Activated T-cell treated with anti-CD3 and anti-CD28 coated beads for 4 hours (primary cell): ENCODE measurements at places on chromosomes 5 and 9.

DNA sequence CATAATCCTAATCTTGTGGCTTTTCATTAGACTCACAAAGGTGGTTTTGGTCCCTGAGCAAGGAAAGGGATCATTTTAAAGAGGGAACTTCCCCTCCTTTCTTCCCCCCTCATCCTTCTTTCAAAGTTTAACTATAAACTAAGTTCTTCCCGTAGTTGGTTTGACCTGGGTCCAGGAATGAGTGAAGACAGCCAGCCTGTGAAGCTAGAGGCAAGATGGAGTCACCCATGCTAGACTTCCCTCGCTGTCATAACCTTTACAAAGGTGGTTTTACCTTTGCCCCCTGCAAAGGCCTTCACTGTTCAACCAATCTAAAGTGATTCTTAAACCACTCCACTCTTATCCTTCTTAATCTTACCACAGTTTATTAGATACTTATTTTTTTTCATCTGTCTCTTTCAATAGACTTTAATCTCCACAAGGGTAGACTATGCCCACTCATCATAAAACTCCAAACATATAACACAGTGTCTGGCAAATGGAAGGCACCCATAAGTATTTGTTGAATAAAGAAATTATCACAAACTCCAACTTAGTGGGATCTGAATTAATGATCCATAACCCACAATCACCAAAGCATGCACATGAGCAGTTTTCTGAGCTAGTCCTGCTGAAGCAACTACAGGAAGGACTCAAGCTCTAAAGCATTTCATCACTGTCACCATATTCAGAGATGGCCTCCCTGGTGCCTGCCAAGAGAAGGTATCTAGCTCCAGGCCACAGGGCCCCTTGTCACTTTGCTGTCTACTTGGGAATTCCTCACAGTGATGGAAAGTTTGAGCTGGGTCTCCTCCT, 369.0 kb downstream of the SPOCK1 start:
- no peak for DNase-seq

DNA sequence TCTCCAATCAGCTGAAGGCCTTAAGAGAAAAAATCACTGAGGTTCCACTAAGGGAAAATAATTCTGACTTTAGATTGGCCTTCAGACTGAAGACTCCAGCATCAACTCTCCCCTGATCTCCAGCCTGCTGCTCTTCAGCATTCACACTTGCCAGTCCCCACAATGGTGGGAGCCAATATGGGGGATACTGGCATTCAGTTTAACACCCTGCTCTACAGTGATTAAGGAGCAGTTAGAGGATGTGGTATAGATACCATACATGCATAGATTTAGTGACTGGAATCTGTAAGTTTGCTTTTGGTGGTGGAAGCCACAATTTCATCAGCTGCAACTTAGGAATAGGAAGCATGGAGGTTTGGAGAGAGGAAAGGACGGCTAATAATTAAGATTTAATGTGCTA, 2017.7 kb upstream of the CDH6 start:
- no peak for DNase-seq

- DNase-seq = no peak
Observed at GRCh38 chr5:178114325-178115135, 1.2 kb downstream of the N4BP3 start.

DNA sequence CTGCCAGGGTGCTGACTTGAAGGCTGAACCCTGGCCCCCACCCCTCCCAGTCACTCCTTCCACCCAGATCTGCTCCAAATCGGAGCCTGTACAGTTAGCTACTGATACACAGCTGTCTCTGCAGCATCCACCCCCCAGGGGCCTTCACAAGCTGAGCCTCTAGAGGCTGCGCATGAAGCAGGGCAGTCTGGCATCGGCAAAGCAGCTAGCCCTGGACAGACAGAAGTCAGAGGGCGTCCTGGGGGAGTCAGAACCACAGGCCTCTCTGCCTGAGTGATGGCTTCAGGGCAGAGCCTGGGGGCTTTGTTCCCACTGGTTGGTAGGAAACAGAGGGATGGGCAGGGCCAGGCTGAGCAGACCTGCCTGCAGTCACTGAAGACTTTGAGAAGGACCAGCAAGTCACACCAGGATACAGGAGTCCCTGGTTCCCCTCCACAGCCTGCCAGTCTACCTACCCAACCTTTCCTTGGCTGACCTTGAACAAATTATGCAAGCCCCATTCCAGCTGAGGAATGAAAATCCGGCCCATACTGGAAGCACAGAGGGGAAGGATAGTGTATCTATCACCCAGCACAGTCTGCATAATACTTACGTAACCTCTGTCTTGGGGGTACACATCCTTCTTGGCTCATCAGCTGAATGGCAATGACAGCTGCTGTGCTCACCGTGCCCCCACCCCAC, 8.8 kb downstream of the VDAC1 start:
- DNase-seq = no peak

- no peak for DNase-seq
Observed at GRCh38 chr5:120236360-120236759, 227.7 kb upstream of the PRR16 start.
